ENCODE measurements at places on chromosomes 3 and 15.

DNA sequence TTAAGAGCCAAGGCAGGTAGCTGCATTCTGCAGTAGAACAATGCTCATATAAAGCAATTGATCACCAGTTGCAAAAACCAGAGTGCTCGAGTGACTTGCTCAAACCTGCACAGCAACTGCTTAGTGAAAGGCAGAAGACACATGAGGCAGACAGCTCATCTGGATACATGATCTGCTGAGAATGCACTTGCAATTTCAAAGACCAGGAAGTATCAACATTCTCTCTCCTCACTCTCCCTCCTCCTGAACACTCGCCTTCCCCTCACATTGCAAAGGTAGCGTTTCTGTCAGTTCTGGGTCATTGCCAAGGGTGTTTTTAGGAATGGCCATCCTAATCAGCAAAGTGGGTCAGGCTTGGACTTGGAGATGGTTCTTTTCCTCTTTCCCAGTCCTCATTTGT lies 61.0 kb downstream of the BFSP2 start:
- DNase-seq, result no peak

GRCh38 chr3:30641416-30642251 lies 35.2 kb downstream of the TGFBR2 start:
- no peak for DNase-seq

DNA sequence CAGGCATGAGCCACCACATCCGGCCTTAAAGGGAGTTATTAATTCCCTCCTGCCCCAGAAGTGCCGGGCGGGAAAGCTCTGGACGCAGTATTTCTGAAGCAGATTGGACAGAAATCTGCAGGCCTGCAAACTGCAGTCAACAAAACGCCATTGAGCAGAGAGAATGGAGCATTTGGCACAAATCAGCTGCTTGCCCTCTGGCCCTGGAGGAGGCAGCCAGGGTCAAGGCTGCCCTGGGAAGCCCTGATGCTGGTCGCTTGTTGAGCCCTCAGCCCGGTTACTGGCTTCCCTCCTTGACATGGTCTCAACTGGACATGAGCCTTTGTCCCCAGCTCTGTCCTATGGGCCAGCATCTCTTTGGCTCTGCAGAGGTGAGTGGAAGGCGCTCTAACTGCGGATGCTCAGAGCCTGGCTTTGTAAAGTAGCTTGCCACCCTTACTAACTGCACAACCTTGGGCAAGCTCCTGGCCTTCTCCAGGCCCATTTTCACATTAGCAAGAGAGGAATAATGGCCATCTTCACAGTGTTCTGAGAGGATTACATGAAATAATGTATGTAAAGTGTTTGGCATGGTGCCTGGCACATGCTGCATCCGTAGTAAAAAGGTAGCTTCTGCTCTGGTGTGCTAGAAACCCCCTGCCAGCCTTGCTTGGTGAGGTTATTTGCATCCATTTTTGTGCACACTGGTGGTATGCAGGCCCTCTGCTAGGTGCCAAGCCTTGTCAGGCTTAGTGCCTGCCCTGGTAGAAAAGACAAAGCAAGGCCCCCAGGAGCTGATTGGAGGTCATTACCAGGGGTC lies 4.1 kb downstream of the SEMA4B start:
- DNase-seq, result no peak

DNA sequence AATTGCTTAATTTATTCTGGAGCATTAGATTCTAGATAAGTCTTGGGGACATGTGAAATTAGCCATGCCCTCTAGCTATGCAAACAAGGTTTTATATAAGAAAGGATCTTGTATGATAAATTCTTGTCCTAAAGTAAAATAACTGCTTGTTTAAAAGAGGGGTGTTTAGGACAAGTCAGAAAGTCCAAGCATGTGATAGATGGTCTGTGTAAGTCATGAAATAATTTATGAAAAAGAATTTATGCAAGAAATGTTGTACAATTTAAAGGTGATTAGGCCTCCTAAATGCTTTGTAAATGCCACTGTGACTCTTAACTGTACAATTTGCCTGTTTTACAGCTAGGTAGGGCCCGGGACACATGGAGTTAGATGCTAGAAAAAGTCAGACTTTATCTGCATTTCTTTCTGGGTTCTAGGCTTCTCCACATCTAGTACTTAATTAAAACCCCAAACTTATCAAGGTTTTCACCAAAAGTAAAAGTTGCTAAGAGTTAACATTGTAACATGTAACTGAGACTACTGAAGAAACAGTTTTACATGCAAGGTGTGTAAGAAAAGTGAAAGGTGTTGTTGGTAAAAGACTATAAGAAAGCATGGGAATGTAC lies 13.2 kb downstream of the LINS1 start:
- DNase-seq, result peak; percentile 21

- no peak for DNase-seq
These were observed 123.3 kb upstream of the NANOGP8 start for GRCh38 chr15:35208353-35208752.

- peak; percentile 48 for DNase-seq
These were observed 226.0 kb upstream of the CGNL1 start for GRCh38 chr15:57150066-57150865.

- DNase-seq, result no peak
These were observed 108.3 kb upstream of the WNT5A start for GRCh38 chr3:55595420-55595819.

GRCh38 chr15:68655686-68656437 lies 77.1 kb downstream of the CORO2B start:
- no peak for DNase-seq

GRCh38 chr15:63526401-63526800 lies 22.0 kb downstream of the USP3 start:
- DNase-seq, result no peak

DNA sequence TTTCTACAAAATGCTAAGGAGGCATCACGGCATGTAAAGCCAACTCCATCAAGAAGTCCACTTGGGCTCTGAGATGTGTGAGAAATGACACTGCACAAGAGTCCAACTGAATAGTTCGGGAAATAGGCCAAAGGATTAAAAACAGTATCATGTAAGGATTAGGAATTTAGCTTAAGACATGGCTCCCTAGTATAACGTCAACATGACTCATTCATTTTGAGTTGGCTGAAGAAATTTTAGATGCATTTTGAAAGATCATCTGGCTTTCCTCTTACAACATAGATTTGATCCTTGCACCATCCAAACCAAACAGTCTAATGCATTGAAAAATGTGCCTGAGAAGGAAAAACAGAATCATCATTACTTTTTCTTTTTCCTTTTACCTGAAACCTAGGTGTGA lies 109.3 kb upstream of the MME start:
- peak; percentile 94 for DNase-seq

DNA sequence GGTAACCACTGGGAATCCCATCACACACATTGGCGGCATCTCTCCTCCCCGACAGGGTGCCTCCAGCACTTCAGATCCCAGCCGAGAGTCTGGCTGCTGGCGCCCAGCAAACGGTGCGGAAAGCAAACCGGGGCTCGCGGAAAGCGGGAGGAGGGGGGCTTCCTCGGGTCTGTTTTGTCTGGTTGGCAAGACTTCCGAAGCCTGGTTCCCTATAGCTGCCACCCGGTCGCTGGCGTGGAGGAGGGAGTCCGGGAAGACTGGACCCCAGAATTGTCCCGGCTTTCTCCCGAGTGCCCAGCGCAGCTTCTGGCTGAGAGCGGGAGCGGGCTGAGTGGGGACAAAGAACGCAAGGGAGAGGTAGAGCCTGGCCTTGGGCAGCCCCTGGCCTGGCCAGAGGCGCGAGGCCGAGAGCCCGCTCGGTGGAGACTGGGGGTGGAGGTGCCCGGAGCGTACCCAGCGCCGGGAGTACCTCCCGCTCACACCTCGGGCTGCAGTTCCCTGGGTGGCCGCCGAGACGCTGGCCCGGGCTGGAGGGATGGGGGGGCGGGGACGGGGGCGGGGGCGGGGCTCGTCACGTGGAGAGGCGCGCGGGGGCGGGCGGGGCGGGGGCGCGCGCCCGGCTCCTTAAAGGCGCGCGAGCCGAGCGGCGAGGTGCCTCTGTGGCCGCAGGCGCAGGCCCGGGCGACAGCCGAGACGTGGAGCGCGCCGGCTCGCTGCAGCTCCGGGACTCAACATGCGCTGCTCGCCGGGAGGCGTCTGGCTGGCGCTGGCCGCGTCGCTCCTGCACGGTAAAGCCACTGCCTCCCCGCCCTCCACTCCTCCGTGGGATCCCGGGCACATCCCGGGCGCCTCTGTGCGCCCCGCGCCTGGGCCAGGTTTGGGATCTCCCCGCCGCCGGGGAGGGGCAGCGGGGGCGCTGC lies at the start of gene CHRNA7:
TSS of gene CHRNA7 (plus strand) at position 654 of the 920 bp plus-strand sequence. CDS start at position 734, 80 bp downstream.
- peak; percentile 55 for DNase-seq

DNA sequence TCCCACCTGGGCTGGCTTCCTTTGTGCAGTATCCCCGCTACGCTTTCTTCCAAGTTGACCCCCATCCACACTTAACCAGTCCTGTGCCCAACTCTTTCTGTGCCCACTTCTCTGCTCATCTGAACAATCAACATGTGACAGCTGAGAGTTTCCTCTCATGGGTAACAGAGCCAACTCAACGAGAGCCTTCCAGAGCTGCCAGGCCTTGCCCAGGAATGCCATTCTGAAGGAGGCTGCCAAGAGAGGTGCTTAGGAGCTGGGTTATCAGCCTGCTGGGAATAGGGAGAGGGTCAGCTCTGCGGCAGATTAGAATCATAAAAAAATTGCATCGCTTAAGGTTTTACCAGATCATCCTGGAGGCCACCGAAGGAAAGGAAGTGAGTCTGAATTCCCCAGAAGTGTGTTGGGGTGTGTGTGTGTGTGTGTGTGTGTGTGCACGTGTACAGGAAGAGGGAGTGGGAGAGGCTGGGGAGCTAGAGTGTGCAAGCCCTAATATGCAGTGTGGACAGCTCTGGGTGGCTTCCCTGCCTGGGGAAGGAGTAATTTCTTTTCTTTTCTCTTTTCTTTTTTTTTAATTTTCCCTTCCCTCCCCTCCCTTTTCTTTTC lies 66.7 kb downstream of the ITGA11 start:
- DNase-seq, result no peak

- no peak for DNase-seq
These were observed 308.1 kb upstream of the ATP10A start for GRCh38 chr15:26171266-26171665.

DNA sequence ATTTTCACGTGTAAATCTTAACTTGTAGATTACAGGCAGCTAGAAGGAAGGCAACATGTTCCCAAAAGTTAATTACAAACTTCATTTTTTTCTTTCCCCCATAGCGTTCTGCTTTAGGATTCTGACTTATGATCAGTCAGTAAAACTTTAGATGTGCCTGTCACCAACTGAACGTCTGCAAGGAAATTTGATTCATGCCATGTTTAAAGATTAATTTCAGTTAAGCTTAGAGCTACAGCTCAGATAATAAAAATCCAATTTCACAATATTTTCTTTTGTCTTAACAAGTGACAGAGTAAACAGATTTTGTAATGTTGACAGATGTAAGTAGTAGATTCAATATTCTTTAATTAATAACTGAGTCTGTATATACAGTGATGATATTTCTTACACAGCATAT lies 253.1 kb downstream of the NFKBIZ start:
- DNase-seq, result no peak

DNA sequence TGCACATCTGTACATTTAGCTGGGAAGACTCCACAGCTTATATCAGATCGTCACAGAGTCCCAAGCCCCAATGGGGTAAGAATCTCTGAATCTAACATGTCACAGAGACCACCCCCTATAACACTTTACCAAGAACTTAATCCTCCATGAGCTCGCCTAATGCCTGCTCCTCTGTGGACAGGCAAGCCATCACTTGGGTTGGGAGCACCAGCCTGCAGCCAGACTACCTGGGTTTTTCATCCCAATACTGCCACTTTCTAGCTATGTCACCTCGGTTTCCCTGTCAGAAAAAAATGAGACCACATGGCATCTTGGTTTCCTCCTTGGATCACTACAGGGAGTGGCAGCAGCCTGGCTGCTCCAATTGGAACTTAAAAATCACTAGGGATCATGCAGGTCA lies 277.9 kb upstream of the TLE3 start:
- no peak for DNase-seq

DNA sequence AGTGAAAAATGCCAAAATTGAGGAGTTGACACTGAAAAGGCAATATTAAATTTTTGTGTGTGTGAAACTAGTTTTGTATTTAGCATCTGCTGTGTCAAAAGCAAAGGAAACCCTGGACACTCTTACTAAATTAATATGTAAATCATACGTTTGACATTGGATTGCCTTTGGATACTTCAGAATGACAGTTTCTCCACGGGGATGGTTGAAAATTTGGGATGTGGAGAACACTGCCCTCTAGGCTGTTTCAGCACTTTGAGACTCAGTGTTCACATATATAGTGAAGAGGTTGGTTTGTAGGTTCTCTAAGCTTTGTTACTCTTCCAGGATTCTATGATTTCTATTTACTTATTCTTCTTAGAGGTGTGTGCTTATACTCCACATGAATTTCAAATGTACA lies 3.0 kb downstream of the ROBO2 start:
- DNase-seq, result no peak

DNA sequence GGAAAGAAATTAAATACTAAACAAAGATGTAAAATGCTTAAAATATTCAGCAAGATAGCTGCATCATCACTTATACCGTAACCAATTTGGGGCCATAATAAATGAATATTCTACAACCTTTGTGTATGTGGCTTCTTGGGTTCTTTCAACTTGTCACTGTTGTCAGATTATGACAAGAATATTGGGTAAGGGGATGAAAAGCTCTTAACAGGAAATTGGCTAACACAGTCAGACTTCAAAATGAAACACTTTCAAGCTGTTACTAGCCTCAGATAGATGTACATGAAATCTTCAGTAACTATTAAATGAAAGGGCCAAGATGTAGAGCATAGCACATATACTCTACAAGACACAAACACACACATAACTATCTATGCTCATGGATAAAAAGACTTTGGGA lies 38.7 kb upstream of the ZNF385D start:
- DNase-seq, result no peak

- DNase-seq, result peak; percentile 55
These were observed 107.6 kb downstream of the PEX5L start for GRCh38 chr3:179929091-179929529.

- DNase-seq, result no peak
These were observed 3.9 kb downstream of the CLDND1 start for GRCh38 chr3:98518816-98519215.

DNA sequence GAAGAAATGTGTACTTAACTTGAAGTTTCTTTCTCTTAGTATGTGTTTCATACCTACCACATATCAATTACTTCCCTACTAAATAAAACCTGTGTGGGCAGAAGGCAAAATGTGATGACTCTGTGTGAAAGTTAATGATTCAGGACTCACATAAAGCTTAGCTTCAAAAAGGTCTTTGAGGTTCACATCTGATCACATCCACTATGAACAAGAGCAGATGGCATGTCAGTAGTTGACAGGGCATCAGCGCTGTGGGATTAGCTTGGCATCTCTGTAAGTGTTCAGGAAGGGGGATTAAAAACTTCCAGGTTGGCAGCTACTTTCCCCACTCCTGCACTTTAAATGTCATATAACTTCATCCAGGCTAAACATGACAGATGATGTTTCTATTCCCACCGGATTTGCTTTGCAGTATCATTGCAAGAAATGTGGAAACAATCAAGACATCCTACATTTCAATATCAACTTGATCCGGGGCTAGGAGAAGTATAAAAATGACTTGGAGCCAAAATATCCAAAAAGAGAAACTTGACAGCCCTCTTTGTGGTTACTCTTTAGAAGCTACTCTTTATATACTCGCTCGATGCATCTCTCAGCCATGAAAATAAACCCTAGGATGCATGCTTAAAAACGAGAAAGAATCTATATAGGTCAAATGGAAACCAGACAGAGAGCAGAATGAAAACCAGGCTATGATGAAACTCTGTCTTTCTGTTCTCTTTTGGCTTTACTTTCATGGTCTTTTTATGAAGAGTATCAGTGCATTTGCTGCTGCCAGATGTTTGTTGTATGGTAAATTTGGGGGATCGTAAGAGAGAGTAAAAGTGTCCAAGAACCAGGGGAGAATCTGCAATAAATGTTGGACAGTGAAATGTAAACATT lies 273.1 kb upstream of the ALCAM start:
- no peak for DNase-seq
